A549 treated with AZD2906 at 1 μM for 4 hours (cell line): ENCODE measurements at places on chromosomes 11 and 22. TPM values are rescaled to one million over a fixed set of nuclear protein-coding genes. Genes with fewer than 3 reads are reported as not detected.

The OR5B21 gene
- total RNA-seq = not detected in 5 replicates

The OR5M11 gene
- total RNA-seq = not detected in 5 replicates

The SLC22A9 gene
- total RNA-seq = not detected in 5 replicates

The HBB gene
- 0.24 TPM in 1 of 5 replicates, not detected in the others for total RNA-seq

The ME3 gene
- total RNA-seq = 14.0 to 20.1 TPM (median 17.5 TPM) in 5 replicates

The OR2AG2 gene
- total RNA-seq = 0.06 to 0.11 TPM in 2 of 5 replicates, not detected in the others

The TNNT3 gene
- 0.10 to 0.26 TPM (median 0.11 TPM) in 3 of 5 replicates, not detected in the others for total RNA-seq

The PHOX2A gene
- total RNA-seq = not detected in 5 replicates

The GRM5 gene
- 0.01 TPM in 1 of 5 replicates, not detected in the others for total RNA-seq

The MAP4K2 gene
- total RNA-seq = 5.3 to 8.8 TPM (median 8.4 TPM) in 5 replicates

The CD6 gene
- total RNA-seq = 0.04 to 0.16 TPM (median 0.09 TPM) in 5 replicates

The MMP12 gene
- total RNA-seq = 0.05 to 0.08 TPM (median 0.06 TPM) in 4 of 5 replicates, not detected in the other

The GSTT4 gene
- not detected in 5 replicates for total RNA-seq

The FBXO7 gene
- total RNA-seq = 69.0 to 73.7 TPM (median 71.2 TPM) in 5 replicates

The WT1 gene
- total RNA-seq = 5.0 to 5.5 TPM (median 5.2 TPM) in 5 replicates
